Stimulated activated CD4-positive, alpha-beta T cell treated with anti-CD3 and anti-CD28 coated beads, Interleukin-4, amount 100 ng/mL, for 4 hours (primary cell): ENCODE measurements at places on chromosomes 3 and 15.

GRCh38 chr3:61877359-61878138 lies 316.2 kb downstream of the PTPRG start:
- no peak for DNase-seq

- DNase-seq = peak; percentile 69
These were observed 1.6 kb upstream of the SIN3A start for GRCh38 chr15:75452865-75453702.

DNA sequence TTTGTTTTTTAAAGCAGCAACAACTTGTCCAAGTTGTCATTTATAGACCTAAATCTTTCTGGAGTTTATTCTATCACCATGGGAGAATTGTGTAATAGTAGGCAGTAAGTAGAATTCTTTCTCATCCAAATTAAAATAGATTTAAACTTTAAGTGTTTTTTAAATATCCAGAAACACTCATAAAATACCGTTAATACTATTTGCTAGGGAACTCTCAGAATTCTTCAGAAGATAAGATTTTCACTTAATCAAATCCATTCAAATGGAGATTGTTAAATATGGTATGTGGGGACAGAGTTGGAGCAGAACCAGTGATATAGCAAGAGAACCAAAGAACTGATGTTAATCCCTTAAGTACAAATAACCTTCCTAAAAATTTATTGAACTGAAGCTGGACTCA lies 71.0 kb downstream of the ARIH1 start:
- DNase-seq = no peak

- no peak for DNase-seq
These were observed 18.1 kb upstream of the SCN10A start for GRCh38 chr3:38834110-38834509.

- DNase-seq = no peak
These were observed 72.7 kb downstream of the SCN5A start for GRCh38 chr3:38576526-38577370.

DNA sequence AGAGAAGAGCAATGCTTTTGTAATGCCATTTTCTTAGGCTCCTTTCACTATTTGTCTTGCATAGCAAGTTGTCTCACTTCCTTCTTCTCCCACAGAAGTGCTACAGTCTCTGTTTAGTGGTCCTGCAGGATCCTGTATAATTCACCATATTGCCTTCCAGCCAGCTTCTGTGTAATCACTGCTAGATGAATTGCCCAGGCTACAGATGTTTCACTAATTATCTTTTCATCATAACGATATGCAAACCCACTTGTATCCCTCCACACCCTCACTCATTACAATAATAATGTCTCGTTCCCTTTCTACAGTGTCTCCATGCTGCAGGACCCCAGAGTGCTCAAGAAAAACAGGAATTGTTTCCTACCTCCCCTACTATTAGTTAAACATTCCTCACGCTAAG lies 402.9 kb downstream of the TBL1XR1 start:
- no peak for DNase-seq

DNA sequence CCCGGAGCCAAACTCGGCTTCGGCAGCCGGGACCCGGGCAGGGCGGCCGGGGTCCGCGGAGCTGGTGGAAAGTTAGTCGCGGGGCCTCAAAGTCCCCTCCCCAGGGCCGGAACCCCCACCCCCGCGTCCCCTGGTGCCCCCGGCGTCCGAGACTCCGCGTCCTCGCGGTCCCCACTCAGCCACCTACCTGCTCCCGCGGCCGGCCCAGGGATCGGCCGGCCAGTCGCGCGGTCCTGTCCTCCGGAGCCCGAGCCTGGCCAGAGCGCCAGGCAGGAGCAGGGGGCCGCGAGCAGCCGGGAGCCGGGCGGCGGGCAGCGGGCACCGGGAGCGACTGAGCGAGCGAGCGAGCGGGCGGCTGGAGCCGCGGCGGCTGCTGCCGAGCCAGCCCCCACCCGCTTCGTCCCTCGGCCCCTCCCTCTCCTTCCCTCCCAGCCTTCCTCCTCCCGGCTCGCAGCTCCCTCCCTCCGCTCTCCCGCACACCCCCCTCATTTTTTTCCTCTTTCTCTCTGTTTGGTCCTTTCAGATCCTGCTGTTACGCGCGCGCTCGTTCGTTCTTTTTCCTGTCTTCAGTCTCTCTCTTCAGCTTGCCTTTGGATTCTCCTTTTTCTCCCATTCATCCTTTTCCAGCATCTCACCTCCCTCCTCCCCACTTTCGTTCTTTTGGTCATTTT lies at the start of gene MEGF11:
MEGF11 (minus strand) TSS at position 333 of the 671 bp plus-strand sequence. CDS start 125,347 bp downstream, outside the sequence.
- DNase-seq = no peak

GRCh38 chr3:55452886-55453285 lies 34.2 kb downstream of the WNT5A start:
- no peak for DNase-seq

DNA sequence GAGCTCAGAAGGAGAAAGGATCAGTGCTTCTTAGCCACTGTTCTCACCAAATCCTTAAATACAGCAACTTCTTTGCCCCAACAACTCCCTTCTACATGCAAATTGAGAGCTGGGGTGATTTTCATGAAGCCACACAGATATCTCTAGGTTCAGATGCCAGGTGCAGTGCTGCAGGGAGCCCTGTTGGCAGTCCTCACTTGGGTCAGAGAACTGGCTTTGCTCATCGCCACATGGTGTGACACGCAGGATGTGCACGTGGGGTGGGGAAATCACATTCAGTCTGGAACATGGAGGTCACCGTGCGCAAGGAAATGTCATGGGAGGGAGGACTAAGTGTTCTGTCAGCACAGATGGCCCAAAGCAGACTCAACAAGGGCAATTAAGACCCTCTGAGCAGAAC lies 103.8 kb downstream of the WDR76 start:
- DNase-seq = no peak

DNA sequence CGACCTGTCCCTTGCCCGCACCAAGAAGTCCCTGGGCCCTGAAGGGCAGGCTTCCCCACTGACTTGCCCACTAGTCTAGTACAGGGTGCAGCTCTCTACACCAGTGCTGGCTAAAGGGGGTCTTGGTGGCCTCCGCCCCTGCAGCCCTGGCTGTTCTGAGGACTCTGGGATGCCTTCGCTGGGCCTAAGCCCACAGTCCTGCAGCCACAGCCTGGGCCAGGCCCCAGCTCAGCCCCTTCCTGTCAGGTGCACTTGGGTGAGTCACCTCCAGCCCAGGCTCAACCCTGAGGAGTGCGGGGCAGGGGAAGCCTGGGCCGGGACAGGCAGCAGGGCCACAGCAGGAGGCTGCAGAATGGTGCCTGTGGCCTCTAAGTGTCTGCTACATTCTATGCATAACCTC lies 971 bp downstream of the C3orf22 start:
- no peak for DNase-seq

- DNase-seq = no peak
These were observed 37.1 kb downstream of the ZIC4 start for GRCh38 chr3:147369231-147369630.

DNA sequence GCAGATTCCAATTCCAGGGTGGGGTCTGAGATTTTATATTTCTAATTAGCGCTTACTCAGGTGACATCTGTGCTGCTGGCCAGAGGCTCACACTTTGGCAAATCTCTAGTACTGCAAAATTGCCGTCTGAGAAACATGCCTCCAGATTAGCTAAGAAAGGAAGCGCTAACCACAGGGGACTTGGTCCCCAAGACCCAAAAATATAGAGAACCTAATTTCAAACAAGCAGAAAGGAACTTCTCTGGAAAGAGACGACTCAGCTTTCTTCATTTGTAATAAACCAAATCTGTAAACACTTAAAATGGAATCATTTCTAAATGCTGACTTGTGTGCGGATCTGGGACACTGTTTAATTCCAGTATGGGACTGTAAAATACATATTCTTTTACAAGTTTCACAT lies 55.7 kb downstream of the B3GNT5 start:
- DNase-seq = no peak

DNA sequence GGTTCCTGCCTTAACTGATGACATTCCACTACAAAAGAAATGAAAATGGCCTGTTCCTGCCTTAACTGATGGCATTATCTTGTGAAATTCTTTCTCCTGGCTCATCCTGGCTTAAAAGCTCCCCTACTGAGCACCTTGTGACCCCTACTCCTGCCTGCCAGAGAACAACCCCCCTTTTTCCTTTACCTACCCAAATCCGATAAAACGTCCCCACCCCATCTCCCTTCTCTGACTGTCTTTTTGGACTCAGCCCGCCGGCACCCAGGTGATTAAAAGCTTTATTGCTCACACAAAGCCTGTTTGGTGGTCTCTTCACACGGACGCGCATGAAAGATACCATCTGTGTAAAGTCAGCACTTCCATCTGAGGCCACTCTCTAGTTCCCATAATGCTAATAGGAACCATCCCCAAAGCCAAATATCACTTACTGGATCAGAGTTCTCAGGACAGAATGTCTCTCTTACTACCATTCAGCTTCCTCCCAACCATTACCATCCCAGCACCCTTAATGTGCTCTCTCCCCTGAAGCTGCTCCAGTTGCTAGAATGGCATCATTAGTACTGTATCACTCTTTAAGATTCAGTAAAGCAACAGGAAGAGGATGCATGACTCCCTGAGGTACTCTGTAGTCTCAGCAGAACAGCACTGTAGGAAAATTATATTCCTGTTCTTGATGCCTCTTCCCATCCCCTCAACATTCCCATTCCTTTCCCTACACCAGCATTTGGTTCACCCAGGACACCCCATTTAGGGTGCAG lies 2.3 kb upstream of the HRG start:
- no peak for DNase-seq

DNA sequence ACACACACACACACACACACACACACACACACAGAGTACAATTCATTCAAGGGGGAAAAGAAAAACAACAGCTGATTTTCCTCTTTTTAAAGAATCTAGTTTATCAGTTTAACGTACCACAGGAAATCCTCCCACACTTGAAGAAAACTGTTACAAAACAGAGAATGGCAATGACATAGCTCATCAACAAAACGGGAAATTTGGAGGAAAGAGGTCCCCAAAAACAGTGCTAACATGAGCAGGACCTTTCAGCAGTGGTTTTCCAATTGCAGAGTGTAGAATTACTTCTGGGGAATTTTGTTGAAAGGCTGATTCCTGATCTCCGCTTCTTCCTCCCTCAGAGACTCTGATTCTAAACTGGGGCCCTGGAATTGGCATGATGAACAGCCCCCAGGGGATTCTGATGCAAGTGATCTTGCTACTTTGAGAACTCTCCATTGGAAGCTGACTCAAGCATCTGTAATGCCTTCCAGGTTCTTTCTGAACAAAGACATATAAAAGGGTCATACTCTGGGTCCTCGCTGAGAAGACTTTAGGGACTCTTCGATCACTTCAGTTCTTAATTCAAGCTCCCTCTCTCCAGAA lies 442.6 kb upstream of the PROK2 start:
- DNase-seq = no peak

DNA sequence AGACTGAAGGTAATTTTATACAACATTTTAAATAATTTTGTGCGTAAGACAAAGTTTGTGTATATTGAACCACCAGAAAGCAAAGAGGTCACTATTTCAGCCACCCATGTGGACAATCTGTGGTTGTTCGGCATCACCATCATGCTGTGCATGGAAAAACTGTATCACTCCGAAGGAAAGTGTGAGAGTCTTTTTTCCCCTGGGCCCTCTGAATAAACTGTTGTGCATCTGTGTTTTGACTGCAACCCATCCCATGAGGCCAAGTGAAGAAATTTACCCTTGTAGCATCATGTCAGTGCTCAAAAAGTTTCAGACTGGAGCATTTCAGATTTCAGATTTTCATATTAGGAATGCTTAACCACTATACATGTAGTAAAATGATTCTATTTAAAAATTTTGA lies 85.3 kb downstream of the IMPG2 start:
- no peak for DNase-seq

DNA sequence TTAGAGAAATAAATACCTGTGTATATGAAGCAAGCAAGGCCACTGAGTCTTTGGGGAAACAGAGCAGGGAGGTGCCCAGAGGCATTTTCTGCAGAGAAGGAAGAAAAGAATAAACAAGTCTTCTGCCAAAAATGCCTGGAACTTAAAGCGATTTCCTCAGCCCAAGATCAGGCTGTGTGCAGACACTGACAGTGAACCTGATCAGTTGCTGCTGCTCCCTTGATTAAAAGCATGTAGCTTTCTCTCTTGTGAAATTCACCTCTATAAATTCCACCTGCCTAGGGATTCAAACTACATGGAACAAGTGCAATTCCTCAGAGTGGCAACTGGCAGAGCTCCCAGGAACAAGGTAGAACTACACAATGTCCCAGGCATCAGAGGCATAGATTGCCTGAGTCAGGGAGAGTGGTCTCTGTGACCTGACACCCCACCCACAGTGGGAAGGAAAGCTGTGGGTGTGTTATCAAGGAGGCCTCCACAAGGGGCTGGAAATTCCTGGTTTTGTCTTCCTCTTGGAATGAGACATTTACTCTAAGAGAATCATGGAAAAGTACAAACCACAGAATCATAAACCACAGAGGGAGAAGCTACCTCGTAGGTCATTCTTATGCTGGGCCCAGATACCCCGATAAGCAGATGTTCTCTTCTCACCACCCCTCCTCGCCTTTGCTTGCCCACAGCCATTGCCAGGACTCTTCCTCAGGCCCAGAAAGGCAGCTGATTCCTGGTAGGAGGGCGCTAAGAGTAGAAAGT lies 1.8 kb upstream of the ZBTB38 start:
- no peak for DNase-seq

- no peak for DNase-seq
These were observed 27.3 kb downstream of the MEF2A start for GRCh38 chr15:99593070-99593469.

DNA sequence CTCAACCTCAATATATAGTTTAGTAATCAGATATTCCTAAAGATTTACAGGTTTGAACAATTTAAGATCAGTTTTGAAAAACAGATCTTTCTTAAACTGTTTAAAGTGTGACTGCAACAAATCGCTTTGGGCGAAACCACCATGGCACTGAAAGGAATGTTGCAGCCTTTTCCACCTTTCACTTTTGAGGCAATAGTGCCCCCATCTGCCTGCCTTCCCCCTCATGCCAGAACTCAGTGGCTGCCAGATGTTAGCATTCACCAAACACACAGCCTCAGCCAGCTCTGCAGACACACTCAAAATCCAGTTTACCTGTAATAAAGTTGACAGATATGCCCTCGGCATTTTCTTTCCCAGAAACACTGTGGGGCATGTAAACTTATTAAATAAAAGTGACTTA lies 3.3 kb downstream of the LYSMD4 start:
- DNase-seq = no peak

GRCh38 chr3:29695201-29695600 lies 414.3 kb downstream of the RBMS3 start:
- DNase-seq = no peak
